Liver (tissue), 10 donors: ENCODE measurements at places on chromosomes 13 and 19. TPM values are rescaled to one million over a fixed set of nuclear protein-coding genes. Genes with fewer than 3 reads are reported as not detected.

GRCh38 chr13:98972059-98972458 lies 5.8 kb downstream of the DOCK9 start:
- no peak for DNase-seq

DNA sequence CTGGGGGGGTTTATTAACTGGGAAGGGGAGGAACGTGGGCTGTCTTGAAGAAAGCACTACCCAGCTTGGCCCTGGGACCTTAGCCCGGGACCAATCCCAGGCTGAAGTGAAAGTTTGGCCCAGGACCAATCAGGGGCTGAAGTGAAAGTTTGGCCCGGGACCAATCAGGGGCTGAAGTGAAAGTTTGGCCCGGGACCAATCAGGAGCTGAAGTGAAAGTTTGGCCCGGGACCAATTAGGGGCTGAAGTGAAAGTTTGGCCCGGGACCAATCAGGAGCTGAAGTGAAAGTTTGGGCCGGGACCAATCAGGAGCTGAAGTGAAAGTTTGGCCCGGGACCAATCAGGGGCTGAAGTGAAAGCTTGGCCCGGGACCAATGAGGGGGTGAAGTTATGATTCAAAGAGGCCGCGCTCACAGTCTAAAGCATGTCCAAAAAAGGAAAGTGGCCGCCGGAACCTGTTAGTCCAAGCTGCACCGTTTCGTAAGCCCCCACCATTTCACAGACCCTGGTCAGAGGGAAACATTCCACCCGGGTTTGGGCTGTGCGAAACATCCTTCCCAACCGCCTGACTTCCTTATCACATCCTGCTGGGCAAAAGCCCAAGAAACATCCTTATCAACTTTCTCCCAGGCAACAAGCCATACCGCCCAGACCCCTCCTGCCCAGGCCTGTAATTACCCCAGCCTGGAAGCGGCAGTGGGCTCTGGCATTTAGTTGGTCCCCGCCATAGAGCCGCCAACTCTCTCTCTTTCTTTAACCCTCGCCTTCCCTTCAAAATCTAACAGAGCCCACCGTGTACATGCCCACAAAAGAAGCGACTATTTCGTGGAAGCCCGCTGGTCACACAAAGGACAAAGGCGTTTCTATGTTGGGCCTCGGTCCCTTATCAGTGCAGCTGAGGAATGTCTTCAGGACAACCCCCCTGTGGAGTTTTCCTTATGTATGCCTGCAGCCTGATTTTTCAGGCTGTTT lies 1.1 kb downstream of the ZNF850 start:
- DNase-seq = peak; percentile 73

GRCh38 chr13:34026308-34026707 lies 208.4 kb downstream of the RFC3 start:
- no peak for DNase-seq

DNA sequence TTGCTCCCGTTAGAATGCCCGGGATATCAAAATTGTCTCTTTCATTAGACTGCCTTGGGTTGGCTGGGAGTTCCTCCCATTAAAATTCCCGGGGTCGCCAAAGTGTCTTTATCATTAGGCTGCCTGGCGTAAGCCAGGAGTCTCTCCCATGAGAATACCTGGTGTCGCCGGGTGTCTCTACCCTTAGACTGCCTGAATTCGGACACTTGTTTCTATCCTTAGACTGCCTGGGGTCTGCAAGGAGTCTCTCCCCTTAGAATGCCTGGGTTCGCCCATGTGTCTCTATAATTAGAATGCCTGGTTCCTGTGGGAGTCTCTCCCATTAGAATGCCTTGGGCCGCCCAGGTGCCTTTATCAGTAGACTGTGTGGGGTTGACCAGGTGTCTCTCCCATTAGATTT lies 1538.2 kb downstream of the UQCRFS1 start:
- no peak for DNase-seq

GRCh38 chr19:3691372-3691716 lies 8.9 kb downstream of the PIP5K1C start:
- DNase-seq = no peak

DNA sequence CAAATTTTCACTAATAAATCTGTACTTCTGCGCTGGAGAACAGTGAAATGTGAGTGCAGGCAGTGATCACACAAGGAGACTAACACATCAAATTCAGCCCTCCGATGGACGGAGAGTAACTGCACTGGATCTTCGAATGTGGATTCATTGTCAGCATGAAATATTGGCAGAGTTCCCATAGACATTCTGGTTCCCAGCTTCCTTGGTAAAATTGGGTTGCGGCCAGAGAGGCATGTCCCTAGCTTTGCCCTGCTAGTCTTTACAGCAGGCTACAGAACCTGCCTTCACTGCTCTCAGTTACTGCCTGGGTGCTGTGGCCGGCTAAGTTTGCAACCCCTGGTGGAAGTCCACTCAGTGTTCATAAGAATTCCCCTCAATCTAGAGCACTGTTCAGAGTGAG lies 32.3 kb upstream of the UQCRFS1 start:
- DNase-seq = no peak

DNA sequence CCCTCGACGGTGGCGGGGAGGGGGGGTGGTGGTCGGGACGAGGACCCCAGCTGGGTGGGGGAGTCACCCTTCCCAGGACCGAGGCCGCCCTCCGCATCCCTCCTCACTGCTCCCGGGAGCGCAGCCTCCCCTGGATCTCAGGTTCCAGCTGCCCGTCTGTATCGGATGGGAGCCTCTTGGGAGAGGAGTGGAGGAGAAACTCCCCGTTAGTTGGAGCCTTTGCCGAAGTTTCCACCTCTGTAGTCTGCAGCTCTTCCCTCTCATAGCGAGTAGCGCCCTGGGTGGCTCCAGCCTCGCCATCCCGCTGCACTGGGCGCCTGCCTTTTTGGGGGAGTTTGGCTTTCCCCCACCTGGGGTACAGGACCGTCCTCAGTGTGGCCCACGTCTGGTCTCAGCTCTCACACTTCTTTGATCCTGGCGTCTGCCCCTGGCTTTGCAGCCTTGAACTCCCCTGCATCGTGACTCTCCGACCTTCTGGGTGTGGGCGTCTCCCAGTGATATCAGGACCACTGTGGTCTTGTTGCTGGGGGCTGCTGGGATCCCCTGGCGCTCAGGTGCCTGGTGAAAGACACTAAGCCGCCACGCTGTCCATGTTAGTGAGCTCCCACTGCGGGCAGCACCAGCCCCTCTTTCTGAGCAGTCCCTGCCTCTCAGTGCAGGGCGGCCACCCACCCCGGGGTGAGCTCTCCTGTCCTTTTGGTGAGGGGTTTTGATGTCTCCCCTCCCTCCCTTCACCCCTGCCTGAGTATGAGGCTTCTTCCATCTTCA lies 1.1 kb downstream of the CNOT3 start:
- no peak for DNase-seq

DNA sequence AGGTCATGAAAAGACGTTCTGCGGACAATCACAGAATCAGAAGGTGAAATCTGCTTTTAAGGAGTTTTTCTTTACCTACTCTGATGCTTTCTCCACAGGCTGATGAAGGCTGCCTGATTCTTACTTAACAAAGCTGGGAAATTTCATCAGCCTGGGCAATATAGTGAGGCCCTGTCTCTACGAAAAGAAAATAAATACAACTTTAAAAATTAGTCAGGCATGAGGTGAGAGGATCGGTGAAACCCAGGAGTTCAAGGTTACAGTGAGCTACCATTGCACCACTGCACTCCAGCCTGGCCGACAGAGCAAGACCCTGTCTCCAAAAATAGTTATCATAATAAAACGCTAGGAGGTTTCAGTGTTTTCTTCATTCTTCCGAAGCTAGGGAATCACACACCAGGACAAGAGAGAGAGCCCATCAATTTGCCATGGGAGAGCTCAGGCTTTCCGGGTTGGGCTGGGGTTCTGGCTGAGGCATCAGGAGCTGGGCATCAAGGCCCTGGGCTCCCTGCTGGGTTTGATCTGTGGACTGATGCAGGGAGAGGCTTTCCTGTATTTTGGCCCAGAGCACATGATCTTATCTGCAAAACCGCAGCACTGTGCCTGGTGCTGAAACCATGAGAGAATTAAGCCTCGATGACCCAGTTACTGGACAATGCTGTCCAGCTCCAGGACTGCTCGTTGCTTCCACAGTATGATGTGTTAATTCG lies 25.1 kb upstream of the CEBPG start:
- no peak for DNase-seq

DNA sequence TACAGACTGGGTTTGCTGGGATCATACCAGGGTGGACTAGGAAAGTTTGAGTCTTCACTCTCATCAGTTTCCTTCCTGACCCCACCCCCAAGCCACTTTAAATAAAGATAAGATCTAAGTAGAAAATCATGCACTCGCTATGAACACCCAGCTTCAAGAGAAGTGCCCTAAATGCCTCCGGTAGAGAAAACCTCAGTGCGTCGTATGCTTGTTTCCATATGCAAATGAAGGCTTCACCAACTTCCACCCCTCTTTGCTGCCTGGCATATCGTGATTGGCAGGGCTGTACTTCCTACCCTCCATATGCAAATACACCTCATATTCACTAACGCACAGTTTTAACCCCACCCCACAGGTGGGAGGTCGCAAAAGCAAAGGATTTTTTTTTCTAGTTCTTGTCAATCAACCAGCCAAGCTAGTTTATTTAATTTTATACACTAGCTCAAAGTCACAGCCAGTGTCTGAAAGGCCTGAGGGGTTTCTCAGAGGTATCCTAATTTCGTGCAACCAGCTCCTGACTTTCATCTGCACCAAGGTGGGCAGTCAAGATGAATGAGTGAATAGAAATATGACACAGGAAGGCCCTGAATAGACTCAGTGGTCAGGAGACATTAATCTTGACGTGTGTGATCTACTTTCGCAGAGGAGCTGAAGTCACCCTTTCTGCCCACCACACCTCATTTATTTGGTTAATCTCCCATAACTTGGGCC lies 121.1 kb upstream of the TSHZ3 start:
- DNase-seq = no peak

- DNase-seq = no peak
Measured at GRCh38 chr19:42185277-42185676, 32.2 kb downstream of the DEDD2 start.

DNA sequence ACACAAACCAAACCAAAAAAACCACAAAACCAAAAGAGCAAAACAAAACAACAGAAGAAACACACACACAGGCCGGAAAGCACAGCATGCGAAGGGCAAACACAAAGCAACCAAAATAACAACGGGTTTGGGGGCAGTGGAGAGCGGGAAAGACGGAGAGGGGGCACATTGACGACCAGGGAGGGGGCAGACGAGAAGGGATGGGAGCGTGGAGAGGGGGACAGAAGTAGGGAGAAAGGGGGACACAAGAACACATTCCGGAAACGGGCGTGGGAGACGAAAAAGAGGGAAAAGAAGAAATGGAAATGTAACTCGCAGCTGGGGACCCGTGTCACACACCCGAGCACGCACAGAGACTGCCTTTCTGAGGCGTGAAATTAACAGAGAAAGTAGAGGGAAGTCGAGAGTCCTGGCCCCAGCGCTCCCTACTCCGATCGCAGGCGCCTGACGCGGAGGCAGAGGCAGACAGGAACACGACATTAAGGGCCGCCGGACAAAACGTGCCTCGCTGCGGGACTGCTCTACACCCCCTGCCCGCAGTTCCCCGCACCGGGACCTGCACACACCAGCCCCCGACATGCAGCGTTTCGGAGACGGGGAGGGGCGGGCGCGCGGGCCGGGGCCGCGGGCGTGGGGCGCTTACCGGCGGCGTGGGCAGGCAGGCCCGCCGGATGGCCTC lies 652 bp downstream of the POU4F1 start:
- DNase-seq = no peak

GRCh38 chr13:26050568-26051230 lies 1.1 kb downstream of the SHISA2 start:
- DNase-seq = no peak

- DNase-seq = no peak
Measured at GRCh38 chr19:17001603-17002183, 24.9 kb downstream of the CPAMD8 start.

DNA sequence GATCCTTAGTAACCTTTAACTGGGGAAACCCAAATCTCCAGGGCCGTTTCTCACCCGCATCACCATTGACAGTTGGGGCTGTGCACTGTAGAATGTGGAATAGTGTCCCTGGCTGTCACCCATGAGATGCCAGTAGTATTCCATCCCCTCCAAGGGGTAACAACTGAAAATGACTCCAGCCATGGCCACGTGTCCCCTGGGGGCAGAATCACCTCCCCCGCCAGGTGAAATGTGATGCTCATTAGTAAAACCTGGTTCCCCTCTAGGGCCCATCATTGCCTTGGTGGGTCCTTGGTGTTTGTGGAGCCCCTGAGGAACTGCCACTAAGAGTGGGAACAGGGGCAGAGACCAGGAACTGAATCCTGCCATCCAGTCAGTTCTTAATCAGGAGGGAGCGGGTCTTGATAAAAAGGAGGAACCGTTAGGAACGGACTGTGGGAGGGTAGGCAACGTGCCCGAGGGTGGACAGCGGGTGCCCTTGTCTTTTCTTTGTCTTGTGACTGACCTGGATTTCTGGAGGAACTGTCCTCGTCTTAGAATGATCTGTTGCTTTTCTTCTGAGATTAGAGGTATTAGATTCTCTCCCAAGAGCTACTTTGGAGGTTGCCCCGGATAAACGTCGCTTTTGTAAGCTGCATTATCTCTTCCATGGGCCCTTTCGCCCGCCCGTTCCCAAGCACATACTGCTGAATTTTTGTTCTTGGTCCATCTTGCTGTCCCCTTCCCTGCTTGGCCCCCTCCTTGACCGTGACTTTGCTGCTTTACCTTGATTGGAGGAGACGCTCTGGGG lies 3.5 kb downstream of the MYO9B start:
- no peak for DNase-seq

- DNase-seq = no peak
Measured at GRCh38 chr19:39501340-39501739, 2.6 kb downstream of the DLL3 start.

- DNase-seq = no peak
Measured at GRCh38 chr13:97441368-97441767, 7.4 kb downstream of the RAP2A start.

- DNase-seq = peak; percentile 32
Measured at GRCh38 chr13:21675095-21675991, 4.5 kb downstream of the FGF9 start.

- no peak for DNase-seq
Measured at GRCh38 chr13:51998723-51999509, 12.3 kb downstream of the ATP7B start.

- peak; percentile 71 for DNase-seq
Measured at GRCh38 chr19:32675720-32676185, at the start of gene RGS9BP. TSS of gene RGS9BP (plus strand) at chr19:32675848. CDS start at chr19:32676264, 416 bp downstream.

Gene ZNF506
- 8.5 TPM for total RNA-seq

Gene CAMSAP3
- total RNA-seq = 4.4 TPM

Gene ENOX1
- 0.08 TPM for total RNA-seq

Gene KRTDAP
- not detected for total RNA-seq

Gene CCDC159
- total RNA-seq = 6.3 TPM

Gene ZNF784
- total RNA-seq = 3.9 TPM

Gene NXNL1
- total RNA-seq = not detected

Gene ZNF225
- total RNA-seq = 4.5 TPM

Gene S1PR5
- 0.56 TPM for total RNA-seq

Gene SLITRK6
- 1.5 TPM for total RNA-seq
